Uterus (tissue), 4 donors: ENCODE measurements at places on chromosomes 7 and 10. TPM values are rescaled to one million over a fixed set of nuclear protein-coding genes. Genes with fewer than 3 reads are reported as not detected.

AUTS2 gene
- 41.3 TPM for total RNA-seq

TES gene
- total RNA-seq: 115 TPM

RHBDD2 gene
- 12.9 TPM for total RNA-seq

KLF14 gene
- total RNA-seq: not detected

AKR1B15 gene
- total RNA-seq: not detected

POLR2J gene
- total RNA-seq: 8.2 TPM

H2BK1 gene
- total RNA-seq: 4.4 TPM

OSBPL3 gene
- 1.2 TPM for total RNA-seq

GIMAP1 gene
- 19.1 TPM for total RNA-seq

LRRTM3 gene
- not detected for total RNA-seq

PNLIPRP3 gene
- total RNA-seq: 0.07 TPM

LRRN3 gene
- total RNA-seq: 18.5 TPM
